Stimulated activated CD8-positive, alpha-beta memory T cell treated with anti-CD3 and anti-CD28 coated beads, Interleukin-4, amount 100 ng/mL, for 4 hours (primary cell): ENCODE measurements at places on chromosomes 12 and 14.

DNA sequence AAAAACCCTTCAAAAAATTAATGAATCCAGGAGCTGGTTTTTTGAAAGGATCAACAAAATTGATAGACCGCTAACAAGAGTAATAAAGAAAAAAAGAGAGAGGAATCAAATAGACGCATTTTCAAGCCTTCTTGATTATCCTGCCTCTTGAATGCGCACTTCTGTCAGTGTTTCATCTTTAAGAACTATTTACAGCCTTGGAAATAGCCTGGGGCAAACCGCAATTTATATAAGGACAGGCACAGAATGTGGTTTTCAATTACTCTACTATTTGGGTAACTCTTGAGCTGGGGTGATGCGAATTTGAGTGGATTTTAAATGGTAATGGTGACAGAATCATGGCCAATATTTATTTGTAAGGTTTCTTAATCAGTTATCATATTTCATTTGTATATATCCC, 179.1 kb upstream of the OTX2 start:
- DNase-seq: no peak

- DNase-seq: no peak
Measured at GRCh38 chr12:13049816-13050215, 5.6 kb downstream of the FAM234B start.

DNA sequence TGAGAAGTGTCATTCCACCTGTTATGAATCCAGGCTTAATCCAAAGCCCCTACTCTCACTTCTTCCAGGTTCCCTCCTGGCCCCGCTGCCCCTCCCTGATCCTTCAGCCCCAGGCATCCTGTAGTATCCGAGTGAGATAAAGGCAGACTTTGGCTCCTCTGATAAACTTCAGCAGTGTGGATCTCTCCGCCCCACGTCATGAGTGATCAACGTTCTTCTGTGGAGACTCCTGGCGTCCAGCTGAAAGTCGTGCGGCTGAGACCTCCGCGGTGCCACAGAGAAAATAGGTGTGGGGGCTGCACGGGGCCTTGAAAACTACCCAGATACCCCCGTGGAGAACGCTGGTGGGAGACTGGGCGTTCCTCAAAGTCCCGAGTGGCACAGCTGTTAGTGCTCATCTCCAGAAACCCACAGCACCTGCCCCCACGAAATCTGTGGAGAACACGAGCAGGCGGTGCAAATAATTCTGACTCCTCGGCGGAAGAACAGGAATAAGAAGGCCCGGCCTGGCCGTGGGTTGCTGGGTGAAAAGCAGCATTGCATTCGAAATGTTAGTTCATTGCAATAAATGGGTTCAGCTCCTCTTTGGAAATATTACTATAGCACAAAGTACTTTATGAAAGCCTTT, 180.0 kb upstream of the RGS6 start:
- DNase-seq: no peak

GRCh38 chr12:90515199-90516175, 439.5 kb downstream of the CCER1 start:
- DNase-seq: no peak

DNA sequence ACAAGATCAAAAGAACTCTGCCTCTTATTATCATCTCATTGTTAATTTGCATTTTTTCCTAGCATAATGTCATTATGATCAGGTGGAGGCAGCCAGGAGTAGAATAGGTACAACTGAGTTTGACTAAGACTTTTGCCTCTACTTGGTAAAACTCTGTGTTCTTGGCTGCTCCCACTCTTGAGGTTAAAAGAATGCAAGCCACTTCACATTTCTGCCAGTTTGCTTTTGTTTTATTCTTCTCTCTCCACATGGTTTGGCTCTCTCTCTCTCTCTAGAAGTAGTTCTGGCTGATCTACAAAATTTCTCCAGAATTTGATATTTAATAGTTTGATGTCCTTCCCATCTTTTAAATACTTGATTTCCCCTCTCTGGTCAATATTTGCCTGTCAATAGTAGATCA, 170.7 kb upstream of the E2F7 start:
- no peak for DNase-seq

- no peak for DNase-seq
Measured at GRCh38 chr12:66270613-66271012, 31.7 kb upstream of the HELB start.

DNA sequence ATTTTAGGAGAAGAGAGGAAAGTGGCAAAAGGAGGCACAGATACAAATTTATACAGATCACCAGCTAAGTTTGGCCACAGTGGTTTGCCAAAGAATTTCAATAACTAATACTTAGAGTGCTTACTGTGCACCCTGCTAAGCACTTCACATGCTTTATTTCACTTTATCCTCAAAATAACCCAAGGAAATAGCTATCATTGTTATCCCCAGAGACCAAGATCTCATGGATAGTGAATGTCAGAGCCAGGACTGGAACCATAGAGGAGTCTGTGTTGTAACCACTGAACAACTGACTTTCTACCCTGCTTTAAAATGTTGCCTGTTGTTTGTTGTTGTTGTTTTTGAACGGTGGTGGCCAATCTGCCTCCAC, 1.3 kb upstream of the TCP11L2 start:
- DNase-seq: no peak

GRCh38 chr12:5480218-5480937, 48.5 kb downstream of the NTF3 start:
- no peak for DNase-seq

GRCh38 chr12:85568395-85569103, 267.7 kb downstream of the RASSF9 start:
- no peak for DNase-seq

DNA sequence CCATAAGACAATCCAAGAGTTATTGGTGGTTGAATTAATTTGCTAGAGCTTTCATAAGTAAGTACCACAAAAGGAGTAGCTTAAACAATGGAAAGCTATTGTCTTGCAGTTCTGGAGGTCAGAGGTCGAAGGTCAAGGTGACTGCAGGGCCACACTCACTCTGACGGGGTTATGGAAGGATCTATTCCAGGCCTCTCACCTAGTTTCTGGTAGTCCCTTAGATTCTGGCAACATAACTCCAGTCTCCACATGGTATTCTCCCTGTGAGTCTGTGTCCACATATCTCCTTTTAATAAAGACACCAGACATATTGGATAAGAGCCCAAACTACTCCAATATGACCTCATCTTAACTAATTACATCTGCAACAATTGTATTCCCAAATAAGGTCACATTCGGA, 273.4 kb downstream of the FOXN3 start:
- no peak for DNase-seq

- no peak for DNase-seq
Measured at GRCh38 chr14:53110096-53110495, 43.0 kb downstream of the DDHD1 start.

DNA sequence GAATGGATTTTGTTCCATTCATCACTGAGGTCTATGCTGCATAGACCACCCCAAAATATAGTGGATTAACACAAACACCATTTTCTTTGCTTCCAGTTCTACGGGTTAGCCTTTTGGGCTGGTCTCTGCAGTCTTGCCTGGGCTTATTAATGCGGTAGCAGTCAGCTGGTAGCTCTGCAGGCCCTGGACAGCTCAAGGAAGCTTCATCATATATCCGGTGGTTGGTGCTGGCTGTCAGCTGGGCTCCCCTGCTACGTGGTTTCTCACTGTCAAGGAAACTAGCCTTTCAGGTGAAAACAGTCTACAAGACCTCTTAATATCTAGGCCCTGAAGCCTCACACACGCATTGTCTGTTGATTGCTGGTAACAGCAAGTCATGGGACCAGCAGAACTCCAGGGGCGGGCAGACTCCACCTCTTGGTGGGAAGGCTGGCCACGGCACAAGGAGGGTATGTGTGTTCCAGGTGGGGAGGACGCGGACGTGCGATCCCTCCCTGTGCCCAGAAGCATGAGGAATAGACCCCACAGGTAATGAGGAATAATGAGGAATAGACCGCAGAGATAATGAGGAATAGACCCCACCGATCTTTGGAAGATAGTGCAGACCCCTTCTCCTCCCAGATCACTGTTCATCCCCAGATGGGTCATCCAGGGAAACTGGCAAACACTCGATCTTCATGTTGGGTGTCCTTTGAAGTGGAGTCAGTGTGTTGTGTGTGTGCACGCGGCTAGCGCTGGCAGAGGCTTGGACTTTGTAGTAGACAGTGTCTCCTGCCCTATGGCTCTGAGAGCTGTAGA, 13.3 kb downstream of the TSPAN9 start:
- no peak for DNase-seq

- no peak for DNase-seq
Measured at GRCh38 chr14:72024504-72024903, 92.3 kb downstream of the RGS6 start.

DNA sequence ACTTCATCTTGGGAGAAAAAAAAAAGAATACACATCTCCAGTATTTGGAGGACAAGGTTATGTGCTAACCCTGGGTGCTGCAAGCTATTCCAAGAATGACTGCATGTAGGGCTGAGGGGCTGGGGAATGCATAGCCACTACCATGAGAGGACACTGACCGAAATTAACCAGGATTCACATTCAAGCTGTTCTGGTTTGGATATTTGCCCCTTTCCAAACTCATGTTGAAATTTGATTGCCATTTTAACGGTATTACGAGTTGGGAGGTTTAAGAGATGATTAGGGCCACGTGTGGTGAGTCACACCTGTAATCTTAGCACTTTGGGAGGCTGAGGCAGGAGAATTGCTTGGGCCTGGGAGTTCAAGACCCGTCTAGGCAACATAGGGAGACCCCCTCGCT, 18.5 kb upstream of the MARK3 start:
- DNase-seq: no peak

DNA sequence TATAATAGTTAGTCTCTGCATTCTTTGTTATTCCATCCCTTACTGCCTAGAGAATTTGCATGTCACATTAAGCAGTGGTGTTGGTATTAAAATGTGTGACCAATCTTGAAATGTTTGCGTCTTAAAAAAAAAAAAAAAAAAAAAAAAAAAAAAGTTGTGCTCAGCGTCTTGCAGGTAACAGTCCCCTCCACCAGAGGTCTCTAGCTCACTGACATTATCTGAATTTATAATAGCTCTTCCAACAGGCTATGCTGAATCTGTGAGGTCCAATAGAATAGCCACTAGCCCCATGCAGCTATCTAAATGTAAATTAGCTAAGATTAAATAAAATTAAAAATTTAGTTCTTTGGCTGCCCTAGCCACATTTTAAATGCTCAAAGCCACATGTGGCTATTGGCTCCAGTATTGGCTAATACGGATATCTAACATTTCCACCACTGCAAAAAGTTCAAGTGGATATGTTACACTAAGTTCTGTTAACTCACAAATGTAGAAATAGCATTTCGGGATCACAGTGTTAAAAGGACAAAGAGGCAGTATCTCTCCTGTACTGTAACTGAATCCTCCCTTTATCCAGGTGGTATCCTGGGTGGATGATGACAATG, 28.7 kb downstream of the NKX2-8 start:
- no peak for DNase-seq

GRCh38 chr14:103126873-103127304, 3.6 kb downstream of the TNFAIP2 start:
- no peak for DNase-seq

GRCh38 chr12:68514807-68515411, 95.8 kb upstream of the RAP1B start:
- no peak for DNase-seq

DNA sequence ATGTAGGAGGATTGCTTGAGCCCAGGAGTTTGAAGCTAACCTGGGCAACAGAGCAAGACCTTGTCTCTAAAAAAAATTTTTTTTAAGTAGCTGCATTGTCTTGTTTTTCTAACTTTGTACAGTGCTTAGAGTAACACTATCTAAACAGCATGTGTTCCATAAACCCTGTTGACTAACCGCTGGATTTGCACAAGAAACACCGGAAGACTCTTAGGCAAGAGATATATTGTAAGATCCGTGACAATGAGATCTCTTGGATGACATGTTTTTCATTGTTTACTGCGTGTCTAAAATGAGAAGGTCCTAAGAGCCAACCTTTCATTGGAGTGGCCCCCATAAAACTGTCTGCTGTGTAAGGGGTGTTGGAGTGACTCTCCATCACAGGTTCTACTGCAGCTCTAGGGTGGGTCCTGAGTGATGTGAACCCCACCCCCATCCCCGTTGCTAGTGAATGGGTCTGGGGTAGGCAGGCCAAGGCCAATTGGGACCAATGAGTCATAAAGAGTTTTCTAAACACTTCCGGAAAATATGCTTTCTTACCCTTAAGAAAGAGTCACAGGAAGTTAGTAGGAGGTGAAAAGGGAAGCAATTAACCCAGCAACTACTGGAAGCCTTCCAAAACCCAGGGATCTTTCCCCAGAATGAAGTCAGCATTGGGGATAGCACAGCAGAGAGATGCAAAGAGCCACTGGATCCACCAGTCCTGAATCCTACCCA, 24.3 kb upstream of the PCNX1 start:
- no peak for DNase-seq

GRCh38 chr14:89447182-89447944, 30.3 kb upstream of the FOXN3 start:
- DNase-seq: no peak

DNA sequence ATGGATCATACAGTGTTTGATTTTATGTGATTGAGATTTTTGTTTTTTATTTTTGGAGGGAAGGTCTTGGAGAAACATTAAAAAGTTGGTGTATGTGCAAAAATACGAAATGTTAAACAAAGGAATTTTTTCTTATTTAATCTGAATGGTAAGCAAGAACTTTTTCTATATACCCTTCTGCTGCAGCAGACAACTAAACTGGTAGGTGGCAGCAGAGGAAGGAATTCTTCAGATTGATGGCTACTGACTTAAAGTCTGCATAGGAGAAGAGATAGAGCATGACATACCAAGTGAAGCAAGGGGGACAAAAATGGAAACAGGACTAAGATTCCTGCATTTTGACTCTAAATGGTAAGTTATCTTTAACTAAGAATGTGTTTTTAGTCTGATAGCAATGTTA, 42.0 kb upstream of the A2ML1 start:
- DNase-seq: no peak

GRCh38 chr12:75862692-75863471, 168.7 kb downstream of the PHLDA1 start:
- no peak for DNase-seq

GRCh38 chr14:90301668-90302090, 30.1 kb downstream of the NRDE2 start:
- DNase-seq: no peak

DNA sequence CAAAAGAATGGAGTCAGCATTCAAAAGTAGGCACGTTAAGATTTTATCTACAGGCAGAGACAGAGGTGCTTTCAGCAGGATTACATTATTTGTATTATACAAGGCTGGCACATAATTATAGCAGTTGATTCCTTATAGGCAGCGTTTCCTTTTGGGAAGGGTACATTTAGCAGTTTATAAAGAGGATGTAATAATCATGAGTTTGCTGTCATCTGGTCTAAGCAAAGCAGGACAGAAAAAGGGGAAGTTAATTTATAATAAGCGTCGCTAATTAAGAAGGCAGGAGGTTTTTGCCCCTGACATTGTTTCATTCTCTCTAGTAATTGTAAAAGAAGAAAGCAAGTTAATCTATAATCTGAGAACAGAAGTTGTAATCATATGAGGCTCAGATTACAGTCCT, 259.9 kb upstream of the MDGA2 start:
- DNase-seq: no peak
